ENCODE measurements at places on chromosomes 1 and 21. TPM values are rescaled to one million over a fixed set of nuclear protein-coding genes. Genes with fewer than 3 reads are reported as not detected.

GRCh38 chr1:209659909-209660308 lies 7.7 kb upstream of the LAMB3 start:
- H3K36me3 ChIP-seq = no peaks in the 10 kb centered on the region
- H3K4me3 ChIP-seq = no peak overlapping the region
- H3K27ac ChIP-seq = no peak overlapping the region
- no peaks in the 10 kb centered on the region for H3K27me3 ChIP-seq

MECR gene
- total RNA-seq = 49.3 TPM

DNA sequence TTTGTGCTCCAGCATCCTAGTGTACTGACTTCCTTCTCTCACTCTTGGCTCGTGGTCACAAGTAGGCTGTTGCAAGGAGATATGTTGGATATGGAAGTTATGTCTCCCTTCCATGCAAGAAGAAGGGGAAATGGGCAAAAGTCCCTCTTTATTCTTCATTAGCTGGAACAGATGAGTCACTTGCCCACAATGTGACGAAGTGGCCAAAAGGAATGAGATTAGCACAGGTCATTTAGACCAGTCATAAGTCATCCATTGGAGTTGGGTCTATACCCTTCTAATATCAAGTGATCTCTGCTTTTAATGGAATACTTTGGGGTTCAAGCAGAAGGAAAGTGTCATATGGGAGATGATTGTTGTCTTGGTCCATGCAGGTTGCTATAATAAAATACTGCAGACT lies 91.2 kb upstream of the NGF start:
- no peak for DNase-seq
- H3K27ac ChIP-seq = no peak overlapping the region
- no peaks in the 10 kb centered on the region for H3K36me3 ChIP-seq
- H3K27me3 ChIP-seq = no peaks in the 10 kb centered on the region

SPRR2A gene
- total RNA-seq = not detected

DNA sequence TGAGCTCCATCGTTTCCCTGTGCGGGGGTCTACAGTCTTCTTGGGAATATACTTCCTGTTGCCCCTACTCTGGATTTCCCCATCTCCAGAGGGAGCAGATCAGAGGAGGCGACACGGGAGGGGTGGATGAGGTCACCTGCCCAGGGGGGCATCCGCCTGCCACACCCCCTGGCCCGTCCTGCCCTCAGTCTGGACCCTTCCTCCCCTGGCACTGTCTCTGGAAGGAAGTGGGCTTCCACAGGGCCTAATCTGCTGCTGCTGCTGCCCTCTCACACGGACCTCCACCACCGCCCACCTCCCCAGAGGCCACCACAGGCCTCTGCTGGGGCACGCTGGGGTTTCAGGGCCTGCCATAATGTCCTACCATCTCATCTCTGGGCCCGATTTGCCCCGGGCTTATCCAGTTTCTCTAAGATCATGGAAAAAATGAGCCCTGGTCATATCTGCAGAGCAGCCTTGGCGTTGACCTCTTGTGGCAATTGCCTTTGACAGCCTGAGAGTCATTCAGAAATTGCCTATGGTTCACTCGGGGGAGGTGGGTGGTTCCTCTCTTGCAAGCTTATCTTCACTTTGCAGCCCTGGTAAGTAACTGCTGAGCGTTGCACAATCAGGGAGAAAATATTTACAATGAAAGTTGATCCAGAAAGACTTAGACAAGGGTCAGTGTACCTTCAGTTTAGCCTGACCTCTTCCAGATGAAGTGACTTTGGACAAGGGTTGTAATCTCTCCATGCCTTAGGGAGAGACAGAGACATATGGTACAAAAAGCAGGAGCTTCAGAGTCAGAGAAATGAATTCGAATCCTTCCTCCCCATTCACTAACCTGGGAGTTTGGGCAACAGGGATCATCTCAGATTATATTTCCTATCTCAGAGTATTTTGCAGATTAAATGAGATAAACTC lies 252.4 kb downstream of the TOMM20 start:
- H3K27ac ChIP-seq = no peak overlapping the region
- no peak overlapping the region for H3K4me3 ChIP-seq
- H3K36me3 ChIP-seq = no peaks in the 10 kb centered on the region
- no peaks in the 10 kb centered on the region for H3K4me1 ChIP-seq

DNA sequence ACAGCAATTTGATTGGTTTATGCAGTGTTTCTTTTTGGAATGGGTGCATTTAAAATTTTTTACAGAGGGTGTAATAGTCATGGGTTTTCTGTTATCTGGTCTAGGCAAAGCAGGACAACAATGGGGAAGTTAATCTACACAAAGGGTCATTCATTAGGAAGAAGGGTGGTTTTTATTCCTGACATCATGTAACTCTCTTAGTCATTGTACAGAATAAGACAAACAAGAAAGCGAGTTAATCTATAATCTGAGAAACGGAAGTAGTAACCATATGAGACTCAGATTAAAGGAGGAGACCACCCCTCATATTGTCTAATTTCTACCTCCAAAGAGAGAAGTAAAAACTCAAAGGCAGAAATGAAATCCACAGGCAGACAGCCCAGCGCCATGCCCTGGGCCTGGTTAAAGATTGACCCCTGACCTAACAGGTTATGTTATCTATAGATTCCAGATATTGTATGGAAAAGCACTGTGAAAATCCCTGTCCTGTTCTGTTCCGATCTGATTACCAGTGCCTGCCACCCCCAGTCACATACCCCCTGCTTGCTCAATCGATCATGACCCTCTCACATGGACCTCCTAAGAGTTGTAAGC lies 10.5 kb upstream of the IFI6 start:
- no peak overlapping the region for H3K4me3 ChIP-seq
- no peaks in the 10 kb centered on the region for H3K27me3 ChIP-seq
- no peaks in the 10 kb centered on the region for H3K4me1 ChIP-seq
- no peak overlapping the region for H3K27ac ChIP-seq
- H3K36me3 ChIP-seq = no peaks in the 10 kb centered on the region

DNA sequence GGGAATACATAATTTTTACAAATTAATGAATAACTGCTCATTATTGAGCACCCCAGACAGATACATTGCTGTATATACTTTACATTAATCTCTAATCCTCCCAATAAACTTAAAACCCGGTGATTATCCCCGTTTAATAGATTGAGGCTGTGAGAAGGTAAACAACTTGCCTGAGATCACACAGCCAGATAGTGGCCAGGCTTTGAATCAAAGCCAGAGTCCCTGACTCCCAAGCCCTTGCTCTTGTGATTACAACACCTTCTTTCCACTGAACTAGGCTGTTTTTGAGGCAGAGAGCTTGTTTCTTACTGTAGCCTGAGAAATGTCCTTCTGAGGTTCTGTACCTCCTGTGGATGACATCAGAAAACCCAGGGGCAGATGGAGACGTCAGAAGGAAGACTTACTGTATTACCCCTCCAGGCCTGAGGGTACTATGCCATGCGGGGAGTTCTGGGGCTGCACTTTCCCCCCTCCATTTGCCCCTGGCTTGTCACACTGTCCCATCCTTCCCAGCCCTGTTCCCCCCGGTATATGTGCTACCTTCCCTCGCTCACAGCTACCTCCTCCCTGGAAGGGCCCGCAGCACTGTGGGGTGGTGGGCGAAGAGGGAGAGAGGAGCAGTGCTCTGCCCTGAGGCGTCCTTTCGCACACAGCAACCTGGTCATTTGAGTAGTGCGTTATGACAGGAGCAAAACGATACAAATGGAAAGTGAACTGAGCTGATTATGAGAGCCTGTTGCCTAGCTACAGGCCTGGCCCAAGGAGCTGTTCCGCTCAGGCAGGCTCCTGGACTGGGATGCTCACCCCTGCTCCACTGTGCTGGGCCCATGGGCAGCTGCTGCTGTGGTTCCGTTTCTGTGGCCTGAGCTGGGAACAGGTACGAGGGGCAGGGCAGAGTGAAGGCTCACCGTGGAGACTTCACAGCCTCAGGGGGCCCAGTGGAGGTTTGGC lies 4.6 kb downstream of the KCNC4 start:
- no peak overlapping the region for H3K4me3 ChIP-seq
- DNase-seq = peak; percentile 39
- H3K36me3 ChIP-seq = no peaks in the 10 kb centered on the region
- no peaks in the 10 kb centered on the region for H3K4me1 ChIP-seq
- no peak overlapping the region for H3K27ac ChIP-seq
- H3K27me3 ChIP-seq = no peaks in the 10 kb centered on the region

HSD3B1 gene
- total RNA-seq = not detected

DNA sequence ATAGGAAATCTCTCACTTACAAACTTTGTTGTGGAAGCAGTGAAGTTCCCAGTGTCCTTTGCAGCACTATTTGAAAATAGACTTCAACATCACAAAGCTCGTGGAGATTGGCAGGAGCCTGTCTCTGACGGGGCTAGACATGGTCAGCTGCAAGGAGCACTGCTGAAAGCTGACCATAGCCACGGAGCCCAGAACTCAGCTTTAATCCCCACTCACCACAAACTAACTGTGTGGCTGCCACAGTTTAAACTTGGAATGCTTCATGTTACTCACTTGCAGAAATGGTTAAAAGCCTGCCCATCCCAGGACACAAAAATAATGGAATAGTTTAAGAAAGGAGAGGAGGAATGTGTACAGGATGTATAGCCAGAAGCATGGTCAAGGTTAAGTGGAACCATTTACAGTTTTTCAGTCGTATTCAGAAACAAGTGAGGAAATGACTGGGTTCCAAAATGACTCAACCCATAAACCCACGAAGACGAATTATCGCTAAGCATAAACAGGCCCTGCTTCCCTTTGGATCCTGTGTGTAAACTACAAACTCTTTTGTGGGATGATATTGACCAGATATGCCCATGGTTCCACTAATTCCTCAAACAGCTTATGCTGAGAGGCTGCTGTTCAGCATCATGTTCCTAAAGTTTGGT lies 18.2 kb downstream of the DNALI1 start:
- DNase-seq = no peak
- no peak overlapping the region for H3K4me3 ChIP-seq
- H3K27me3 ChIP-seq = no peaks in the 10 kb centered on the region
- peaks cover 12% of the 10 kb centered on the region for H3K36me3 ChIP-seq
- no peaks in the 10 kb centered on the region for H3K4me1 ChIP-seq

DNA sequence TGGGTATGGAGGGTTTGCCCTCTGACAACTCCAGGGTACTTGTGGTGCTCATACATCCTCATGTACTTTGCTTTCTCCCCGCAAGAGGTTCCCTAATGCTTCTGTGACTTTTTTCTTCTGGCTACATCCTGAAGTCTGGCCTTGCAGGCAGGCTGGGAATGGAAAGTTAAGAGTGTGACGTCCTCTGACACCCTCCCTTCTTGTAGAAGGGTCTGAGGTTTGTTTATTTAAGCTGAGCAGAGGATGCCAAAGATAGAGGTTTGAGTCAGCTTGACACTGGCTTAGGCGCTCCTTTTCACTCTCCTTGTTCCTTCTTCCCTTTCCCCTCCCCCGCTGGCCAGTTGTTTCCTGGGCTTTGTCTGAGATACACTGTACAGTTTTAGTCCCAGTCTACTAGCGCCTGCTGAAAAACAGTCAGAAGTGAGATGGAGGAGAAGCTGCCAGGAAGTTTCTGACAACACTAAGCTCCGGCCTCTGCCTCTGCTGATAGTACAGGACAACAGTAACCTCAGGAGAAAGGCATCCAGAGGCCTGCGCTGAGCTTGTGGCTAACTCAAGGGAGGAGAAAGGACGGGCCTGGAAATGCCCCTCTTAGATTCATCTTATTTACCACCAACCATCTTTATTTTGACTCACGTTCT lies at the start of gene MACF1:
TSS of gene MACF1 (plus strand) at position 255 of the 641 bp plus-strand sequence. CDS start at position 583, 328 bp downstream.
- peak within 1 kb of the TSS; percentile 7 for H3K4me3 ChIP-seq
- peak; percentile 24 for DNase-seq
- H3K27ac ChIP-seq = peak within 1 kb of the TSS; percentile 77
- no peaks in the 10 kb centered on the region for H3K36me3 ChIP-seq
- no peaks in the 10 kb centered on the region for H3K4me1 ChIP-seq

PIGR gene
- 91.7 TPM for total RNA-seq

SPTA1 gene
- total RNA-seq = 0.28 TPM

GCSAML gene
- 1.2 TPM for total RNA-seq

CACHD1 gene
- 14.4 TPM for total RNA-seq

- no peaks in the 10 kb centered on the region for H3K27me3 ChIP-seq
- no peak for DNase-seq
- H3K4me3 ChIP-seq = no peak overlapping the region
- H3K27ac ChIP-seq = no peak overlapping the region
- H3K36me3 ChIP-seq = peaks cover 12% of the 10 kb centered on the region
Observed at GRCh38 chr1:17658837-17659236, 96.3 kb upstream of the ACTL8 start.

Measured in prostate gland (tissue), 2 donors.